ENCODE measurements at places on chromosomes 6 and 20. TPM values are rescaled to one million over a fixed set of nuclear protein-coding genes. Genes with fewer than 3 reads are reported as not detected.

BPIFA1 gene
- not detected for polyA plus RNA-seq

OXT gene
- polyA plus RNA-seq, result 0.50 TPM

PHACTR1 gene
- polyA plus RNA-seq, result 5.8 TPM

PLA2G7 gene
- 4.7 TPM for polyA plus RNA-seq

PTGIS gene
- 28.0 TPM for polyA plus RNA-seq

VWA7 gene
- polyA plus RNA-seq, result 2.5 TPM

SLC22A7 gene
- not detected for polyA plus RNA-seq

LYRM2 gene
- 22.7 TPM for polyA plus RNA-seq

Measured in hindlimb muscle (tissue), 1 donor.